ENCODE measurements at places on chromosomes 5 and 9.

DNA sequence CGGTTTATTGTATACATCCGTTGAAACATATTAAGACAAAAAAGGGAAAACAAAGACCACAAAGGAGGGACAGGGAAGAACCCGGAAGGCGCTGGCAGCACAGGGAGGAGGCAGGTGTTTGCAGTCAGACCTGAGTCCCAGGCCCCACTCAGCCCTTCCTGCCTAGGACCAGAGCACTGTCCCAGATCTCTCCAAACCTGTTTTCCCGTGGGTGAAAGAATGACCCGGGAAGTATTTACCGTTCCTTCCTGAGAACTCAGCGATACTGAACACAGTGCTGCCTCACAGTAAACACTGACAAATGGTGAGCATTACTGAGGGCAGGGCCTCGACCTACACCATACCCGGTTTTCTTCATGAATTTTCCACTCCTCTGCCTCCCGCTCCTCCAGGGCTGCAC lies 1.2 kb downstream of the ABO start:
- DNase-seq = no peak

DNA sequence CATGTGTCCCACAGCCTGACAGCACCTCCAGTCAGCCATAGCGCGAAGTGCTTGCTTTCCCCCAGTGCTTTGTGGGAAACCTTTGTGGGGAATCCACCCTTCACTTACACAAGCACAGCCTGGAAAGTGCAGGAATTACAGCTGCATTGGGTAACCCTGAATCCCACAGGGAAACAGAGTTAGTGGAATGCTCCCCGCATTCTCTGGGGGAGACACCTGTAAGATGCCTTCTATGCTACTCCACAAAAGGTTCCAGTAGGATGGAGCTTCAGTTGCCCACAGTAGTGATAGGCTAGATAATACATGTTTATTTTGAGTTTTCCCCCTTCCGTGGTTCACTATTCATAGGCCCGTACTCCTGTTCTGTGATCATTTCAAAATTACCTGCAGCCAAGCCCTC lies 60.3 kb downstream of the TLE4 start:
- DNase-seq = no peak

- no peak for DNase-seq
Measured at GRCh38 chr5:168592014-168592368, 12.8 kb upstream of the PANK3 start.

DNA sequence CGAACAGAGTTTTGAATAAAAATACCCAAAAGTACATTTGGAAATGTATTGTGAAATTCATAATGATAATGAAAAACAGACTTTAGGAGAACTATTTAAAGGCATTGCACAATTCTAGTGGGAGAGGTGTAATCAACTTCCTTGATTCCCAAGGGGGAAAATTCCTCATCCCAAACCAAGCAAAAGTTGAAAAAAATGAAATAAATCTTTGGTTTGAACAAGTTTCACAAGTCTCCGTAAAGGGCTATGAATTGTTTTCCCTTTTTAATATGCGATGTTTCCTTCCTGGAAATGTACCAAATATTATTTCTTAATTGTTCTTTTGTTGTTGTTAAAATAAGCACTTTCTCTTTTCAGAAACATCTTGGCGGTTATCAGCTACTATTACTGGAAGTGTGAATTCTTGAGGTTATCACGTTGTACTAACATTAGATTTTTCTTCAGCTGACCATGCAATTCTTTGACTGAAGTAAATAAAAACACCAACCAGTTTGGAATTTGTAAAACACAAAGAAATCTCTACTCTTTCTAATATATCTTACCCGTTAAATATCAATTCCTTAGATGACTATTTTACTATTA lies 59.3 kb downstream of the SVEP1 start:
- no peak for DNase-seq

GRCh38 chr9:105636331-105636730 lies 25.9 kb upstream of the TAL2 start:
- no peak for DNase-seq

- DNase-seq = no peak
Measured at GRCh38 chr5:62347928-62348327, 41.9 kb downstream of the KIF2A start.

DNA sequence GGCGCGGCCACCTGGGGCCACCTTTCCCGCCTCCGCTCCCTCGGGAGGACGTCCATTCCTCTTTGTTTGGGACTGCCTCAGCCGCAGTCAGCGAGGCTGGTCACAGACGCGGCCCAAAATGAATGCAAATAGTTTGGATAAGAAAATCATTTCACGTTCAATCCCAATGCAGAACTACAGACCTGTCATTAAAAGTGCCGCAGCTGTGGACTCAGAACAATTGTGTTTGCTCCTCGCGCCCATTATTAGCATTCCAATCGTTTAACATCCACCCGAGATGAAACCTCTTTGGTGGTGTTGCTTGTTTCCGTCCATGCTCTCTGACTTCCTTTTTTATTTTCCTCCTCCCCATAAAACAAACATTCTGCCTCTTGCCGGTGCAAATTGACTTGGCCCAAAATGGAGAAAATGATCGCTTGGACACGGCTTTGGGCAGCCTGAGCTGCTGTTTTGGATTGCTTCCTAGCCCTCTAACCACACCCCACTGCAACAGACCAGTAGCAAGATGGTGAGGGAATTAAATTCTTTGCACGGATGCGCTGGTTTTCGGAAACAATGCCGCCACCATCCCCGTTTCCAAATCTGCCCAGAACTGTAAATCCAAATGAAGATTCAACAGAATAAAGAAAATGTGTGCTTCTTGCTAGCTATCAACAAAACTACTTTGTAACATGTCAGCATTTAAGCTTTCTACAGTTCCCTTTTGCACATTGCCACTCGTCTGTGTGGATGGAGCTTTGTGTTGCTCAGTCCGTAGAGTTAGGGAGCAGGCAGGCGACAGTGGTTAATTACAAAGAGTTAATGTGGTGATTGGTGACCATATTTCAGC lies 784 bp downstream of the NLN start:
- DNase-seq = peak; percentile 13

DNA sequence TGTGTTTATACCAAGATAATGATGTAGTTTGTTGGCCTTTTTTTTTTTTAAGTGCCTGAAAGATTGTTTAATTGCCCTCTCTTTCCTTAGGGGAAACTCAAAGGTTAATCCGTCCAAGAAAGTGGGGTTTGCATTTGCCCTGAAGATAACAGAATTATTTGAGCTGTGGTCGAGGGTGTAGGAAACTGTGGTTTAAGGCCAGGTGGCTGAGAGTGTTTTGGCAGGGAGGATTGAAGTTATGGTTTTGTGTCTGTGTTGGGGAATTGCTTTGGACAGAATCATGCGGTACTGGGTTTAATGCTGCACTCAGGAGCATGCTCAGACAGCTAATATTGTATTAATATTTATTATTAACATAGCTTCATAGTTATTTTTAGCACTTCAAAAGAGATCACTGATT lies 509.8 kb downstream of the EBF1 start:
- no peak for DNase-seq

- no peak for DNase-seq
Measured at GRCh38 chr9:106035806-106036205, 341.5 kb downstream of the TMEM38B start.

- DNase-seq = no peak
Measured at GRCh38 chr5:11443831-11444230, 460.4 kb downstream of the CTNND2 start.

- no peak for DNase-seq
Measured at GRCh38 chr5:112586596-112587062, 151.1 kb upstream of the APC start.

DNA sequence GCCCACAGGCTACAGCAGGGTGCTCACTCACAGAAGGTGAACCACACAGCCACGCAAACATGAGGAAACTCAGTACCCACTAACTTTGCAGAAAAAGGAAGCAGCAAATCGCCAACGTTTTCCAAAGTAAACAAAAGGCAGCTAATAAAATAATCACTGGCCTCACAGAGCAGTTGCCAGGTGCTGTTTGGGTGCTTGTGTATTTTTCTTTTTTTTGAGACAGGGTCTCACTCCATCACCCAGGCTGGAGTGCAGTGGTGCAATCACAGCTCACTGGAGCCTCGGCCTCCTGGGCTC lies 3.8 kb downstream of the SNAPC4 start:
- no peak for DNase-seq

DNA sequence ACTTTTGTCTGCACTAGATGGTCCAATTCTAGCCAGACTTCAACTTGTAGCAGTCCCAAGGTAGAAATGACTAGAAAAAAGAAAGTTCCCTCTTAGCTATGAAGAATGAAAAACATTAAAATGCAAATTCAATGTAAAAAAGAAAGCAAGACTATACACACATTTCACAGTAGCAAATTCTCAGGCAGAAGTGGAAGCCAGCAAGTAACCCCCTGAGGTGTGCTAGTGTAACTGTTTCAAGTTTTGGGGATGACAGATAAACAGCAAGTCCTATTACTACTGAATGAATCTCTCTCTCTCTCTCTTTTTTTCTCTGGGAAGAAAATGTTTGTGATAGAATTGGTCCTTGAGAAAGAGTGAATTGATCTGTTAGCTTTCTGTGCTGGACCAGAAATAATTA lies 185.6 kb downstream of the EFNA5 start:
- no peak for DNase-seq

- no peak for DNase-seq
Measured at GRCh38 chr5:4453655-4454054, 686.5 kb upstream of the ADAMTS16 start.

GRCh38 chr9:134966697-134967546 lies 49.2 kb upstream of the FCN1 start:
- no peak for DNase-seq

DNA sequence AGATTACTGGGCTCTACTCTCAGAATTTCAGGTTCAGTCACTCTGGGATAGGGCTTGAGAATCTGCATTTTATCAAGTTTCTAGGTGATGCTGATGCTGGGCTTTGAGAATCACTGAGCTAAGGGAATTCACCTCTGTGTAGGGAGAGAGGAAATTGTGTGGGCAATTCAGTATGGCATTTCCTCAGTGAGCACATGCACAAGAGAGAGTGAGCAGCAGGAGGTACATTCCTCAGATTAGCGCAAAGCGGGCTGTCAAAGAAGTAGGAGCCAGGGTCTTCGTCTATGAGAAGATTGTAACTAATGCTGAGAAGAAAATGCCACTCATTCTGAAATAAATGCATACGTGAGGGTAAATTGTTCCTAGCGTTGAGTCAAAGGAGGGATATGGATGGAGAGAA lies 175.9 kb downstream of the KIF4B start:
- no peak for DNase-seq

- DNase-seq = peak; percentile 3
Measured at GRCh38 chr5:135245521-135246499, 153.2 kb downstream of the MACROH2A1 start.

- no peak for DNase-seq
Measured at GRCh38 chr5:115168829-115169486, 750 bp downstream of the TRIM36 start.

- no peak for DNase-seq
Measured at GRCh38 chr5:6907320-6907918, 194.2 kb downstream of the TENT4A start.

DNA sequence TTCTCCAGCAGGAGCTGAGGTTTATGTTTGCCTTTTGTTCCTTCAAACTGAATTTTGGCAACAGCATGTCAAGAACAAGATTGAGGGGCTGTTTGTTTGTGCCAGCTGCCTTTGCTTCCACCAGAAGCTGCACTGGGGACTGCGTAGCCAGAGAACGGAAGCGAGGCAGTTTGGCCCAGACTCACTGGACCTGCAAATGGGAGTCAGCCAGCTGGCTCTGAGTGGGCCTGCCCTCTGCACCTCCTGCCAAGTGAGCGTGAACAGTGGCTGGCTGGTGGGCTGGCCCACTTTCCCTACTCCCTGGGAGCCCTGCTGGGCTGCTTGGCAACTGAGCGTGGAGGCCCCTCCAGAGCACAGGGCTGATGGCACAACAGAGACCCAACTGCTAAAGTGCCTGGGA lies 111.6 kb downstream of the GALNT10 start:
- no peak for DNase-seq

- no peak for DNase-seq
Measured at GRCh38 chr5:116530276-116530675, 44.3 kb downstream of the SEMA6A start.

- no peak for DNase-seq
Measured at GRCh38 chr5:156667616-156668015, 182.5 kb upstream of the PPP1R2B start.

DNA sequence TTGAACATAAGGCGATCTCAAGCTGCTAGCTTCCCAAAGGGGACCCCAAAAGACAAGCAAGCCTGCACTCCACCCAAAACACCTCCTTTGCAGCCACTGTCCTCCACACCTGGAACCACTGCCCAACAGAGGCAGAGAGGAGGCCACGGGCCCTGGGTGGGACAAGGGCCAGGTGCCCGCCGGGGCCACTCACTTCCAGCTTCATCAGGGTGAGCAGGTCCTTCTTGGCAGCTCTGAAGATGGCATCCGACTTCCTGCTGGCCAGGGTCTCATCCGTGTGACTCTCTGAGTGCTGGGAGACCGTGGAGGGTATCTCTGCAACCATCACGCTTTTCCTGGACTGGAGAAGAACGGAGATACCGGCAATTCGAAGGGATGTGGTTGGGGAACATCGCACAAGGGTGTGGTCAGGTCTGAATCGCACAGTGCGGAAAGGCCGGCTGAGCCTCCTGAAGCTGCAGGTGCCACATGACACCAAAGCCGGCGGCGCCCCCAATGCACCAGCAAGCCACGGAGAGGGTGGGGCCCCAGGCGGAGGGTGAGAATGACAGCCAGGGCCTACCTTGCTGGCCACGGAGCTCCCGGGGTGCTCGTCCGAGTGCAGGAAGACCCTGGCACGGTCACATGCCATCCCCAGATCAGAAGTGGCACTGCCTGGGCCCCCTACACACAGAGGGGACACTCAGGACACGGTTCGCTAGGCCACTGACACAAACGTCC lies 44.6 kb downstream of the PNPLA7 start:
- no peak for DNase-seq
